ENCODE measurements at places on chromosomes 1 and 21.

DNA sequence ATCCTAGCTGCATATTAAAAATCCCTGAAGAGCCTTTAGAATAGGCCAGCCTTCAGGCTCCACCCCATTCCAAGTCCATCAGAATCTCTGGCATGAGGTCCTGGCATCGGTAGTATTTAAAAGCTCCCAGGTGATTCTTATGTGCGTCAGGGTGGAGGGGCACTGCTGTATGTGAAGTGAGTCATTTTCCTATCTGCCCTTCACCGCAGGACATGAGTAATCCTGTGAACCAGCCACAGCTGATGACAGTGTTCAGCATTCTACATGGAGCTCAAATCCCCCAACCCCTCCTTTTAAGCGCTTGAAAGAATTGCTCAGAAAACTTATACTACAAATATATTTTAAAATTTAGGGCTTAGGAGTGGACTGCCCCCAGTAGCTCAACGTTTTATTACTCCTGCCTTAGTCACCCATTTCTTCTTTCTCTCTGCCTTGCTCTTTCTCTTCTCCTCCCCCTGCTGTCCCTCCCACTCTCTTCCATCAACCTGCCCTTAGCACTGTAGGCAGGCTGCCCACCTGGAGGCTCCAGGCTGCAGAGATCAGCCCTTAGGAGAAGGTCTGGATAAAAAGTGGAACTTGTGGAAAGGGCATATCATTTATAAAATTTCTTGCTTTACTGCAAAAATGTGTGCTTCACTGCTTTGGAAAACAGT lies 73.8 kb upstream of the ZNF281 start:
- no peak for DNase-seq

- no peak for DNase-seq
Observed at GRCh38 chr1:176243746-176244145, 36.7 kb upstream of the COP1 start.

- no peak for DNase-seq
Observed at GRCh38 chr1:101496109-101496508, 259.3 kb downstream of the S1PR1 start.

DNA sequence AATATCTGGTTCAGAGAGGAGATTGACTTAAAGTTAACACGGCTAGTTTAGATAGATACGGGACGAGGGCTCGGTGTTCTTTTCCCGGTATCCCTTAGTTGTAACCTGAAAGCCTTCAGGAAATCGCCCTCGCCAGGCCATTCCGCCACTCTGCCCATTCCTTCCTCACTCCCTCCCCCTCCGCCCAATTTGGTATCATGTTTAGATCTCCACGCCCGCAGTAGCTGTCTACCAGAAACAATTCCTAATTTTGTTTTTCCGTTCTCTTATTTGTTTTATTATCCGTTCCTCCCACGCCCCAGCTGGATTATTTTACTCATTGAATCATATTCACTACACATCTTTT lies 685 bp upstream of the VAMP4 start:
- no peak for DNase-seq

DNA sequence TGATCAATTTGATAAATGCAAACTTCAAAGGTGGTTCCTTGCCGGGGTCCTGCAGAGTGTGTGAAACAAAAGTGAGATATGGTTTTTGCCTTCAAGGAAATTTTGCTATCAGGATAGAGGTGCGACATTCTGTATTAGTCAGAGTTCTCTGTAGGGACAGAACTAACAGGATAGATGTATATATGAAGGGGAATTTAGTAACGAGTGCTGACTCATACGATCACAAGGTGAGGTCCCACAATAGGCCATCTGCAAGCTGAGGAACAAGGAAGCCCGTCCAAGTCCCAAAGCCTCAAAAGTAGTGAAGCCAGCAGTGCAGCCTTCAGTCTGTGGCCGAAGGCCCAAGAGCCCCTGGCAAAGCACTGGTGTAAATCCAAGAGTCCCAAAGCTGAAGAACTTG lies 157.0 kb downstream of the RYR2 start:
- no peak for DNase-seq

GRCh38 chr1:8879922-8880676 lies 1.6 kb upstream of the ENO1 start:
- no peak for DNase-seq

DNA sequence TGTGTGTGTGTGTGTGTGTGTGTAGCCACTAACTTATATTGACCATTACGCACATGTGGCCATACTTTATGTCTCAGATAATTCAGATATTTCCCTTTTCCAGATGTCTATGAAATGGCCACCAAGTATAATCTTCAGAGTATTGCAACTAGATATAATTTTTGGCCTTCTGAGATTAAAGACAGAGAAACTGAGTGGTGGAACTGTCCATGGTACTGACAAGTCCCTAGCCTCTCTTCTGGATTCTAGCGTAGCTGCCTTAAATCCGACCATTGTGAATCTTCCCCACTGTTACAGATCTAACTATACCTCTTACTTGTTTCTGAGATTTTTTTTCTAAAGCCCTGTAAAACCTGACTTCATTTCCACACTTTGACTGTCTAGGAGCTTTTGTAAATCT lies 100.0 kb upstream of the SERTAD4 start:
- no peak for DNase-seq

GRCh38 chr1:247441606-247442005 lies 16.3 kb downstream of the OR2B11 start:
- no peak for DNase-seq

DNA sequence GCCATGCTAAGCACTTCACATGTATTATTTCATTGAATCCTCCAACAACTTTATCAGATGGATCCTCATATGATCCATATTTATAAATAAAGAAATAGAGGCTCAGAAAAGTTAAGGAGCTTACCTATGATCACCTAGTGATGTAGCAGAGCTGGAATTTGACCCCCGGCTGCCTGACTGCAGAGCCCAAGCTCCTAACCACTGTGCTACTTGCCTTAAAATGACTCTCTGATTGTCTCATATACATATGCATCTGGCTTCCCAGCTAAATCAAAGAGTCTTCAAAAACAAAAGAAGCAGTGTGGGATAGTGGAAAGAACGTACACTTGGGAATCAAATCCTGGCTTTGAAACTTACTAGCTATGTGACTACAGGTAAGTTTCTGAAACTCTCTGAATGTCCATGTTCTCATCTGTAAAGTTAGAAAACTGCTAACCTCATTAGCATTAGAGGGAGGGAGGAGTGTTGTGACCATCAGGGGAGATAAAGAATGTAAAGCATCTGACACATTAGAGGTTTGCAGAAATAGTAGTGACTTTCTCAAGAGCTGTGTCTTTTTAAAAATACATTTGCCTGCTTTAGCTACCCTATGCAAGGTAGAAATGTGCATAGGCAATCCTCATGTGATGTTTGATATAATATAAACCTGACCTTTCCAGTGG lies 67.2 kb upstream of the BARHL2 start:
- DNase-seq, result no peak

DNA sequence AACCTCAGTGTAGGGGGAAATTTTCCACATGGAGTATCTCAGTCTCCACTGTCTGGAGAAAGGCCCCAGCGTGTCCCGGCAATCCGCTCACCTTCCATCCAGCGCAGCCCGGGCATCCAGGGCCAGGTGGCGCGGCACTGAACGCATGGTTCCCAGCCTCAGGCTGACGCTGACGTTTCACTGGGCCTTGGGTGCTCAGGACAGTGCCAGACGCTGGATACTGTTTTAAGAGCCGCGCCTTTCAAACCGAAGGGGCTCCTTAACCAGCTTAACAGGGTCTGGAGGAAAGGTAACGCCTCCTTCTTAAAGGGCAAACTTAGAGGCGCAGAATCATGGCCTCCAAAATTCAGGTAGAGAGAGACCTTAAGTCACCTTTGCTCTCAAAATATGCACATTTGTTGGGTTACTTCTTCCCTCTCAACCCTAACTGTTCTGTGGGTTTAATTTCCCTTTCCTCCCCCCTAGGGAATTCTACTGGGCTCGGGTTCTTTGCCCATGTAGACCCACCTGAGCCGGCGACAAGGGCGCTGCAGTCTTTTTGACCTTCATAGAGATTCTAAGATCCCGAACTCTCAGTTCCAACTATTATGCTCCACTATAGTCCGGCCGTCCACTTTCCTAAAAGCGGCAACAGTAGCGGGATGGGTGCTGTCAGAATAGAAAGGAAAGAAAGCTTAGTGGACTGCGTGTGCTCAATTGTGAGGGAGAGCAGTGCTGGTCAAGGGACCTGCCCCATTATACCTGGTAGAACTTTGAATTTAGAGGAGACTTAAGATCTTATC lies 3.5 kb upstream of the LHX9 start:
- DNase-seq, result no peak

DNA sequence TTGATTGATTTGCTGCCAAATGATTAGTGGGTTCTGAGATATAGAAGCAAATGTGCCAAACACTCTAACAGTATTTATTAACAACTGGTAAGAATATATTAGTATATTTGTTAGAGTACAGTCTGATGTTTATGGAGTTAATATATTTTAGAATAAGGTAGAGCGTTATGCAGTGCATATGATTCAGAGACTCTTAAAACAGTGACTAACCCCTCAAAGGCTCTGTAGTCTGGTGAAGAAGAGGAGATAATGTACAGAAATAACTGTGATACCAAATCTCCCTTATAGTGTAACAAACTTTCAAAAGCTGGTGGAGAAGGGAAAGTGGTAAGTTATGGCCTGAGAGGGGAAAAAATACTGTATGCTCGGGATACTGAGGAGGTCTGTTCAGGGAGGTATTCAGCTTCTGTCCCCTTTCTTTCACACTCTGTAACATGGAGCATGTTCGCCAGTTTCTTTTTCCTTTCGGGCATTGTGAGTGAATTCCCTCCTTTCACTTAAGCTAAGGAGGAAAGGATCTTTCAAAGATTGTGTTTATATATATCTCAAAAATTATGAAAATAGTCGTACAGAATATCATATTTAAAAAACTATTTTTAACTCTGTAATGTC lies 121.2 kb downstream of the ADGRL2 start:
- DNase-seq, result no peak

DNA sequence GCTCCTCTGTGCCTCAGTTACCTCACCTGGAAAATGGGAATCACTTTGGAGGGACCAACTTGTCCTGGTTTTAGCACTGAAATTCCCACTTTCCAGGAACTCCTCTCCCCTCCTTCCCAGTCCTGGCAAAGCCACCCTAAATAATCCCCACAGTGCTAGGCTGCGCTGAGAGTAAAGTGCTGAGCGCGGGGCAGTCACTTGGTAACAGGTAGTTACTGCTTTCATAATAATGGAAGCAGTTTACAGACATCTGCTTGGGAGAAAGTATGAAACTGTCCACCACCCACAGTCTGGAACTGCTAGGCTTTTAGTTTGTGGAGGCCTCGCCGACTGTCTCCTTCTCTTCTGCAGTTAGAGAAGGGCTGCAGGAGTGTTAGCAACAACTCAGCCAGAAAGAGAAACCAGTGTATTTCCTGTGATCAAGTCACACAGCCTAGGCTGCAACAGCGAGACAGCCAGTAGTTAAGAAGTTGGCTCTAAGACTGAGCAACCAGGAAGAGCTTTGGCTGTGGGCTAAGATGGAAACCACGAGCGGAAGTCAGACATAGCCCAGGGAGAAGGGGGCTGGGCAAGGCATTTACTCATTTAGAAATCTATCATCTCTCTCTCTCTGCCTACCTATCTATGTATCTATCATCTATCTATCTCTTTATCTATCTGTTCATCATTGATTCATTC lies 30.8 kb upstream of the ABCG1 start:
- DNase-seq, result peak; percentile 61

GRCh38 chr1:44775930-44776729 lies 790 bp downstream of the RPS8 start:
- peak; percentile 49 for DNase-seq

GRCh38 chr1:71269818-71270217 lies 189.0 kb upstream of the ZRANB2 start:
- no peak for DNase-seq

DNA sequence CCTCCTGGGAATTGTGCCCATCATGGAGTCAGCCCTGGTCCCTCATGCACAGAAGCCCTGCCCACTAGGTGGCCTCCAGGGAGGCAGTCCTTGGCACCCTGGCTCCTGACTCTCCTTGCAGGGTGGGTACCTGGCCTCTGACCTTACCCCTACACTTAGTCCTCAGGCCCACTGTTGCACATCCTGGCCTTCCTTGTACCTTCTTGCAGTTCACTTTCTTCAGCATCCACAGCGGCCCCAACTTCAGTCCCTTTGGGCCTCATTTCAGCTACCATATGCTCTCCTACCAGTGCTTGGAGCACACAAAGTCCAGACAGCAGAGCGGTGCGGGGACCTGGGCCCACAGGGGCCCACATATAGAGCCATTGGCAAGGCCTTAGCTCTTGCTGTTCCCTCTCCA lies 19.2 kb upstream of the PARP1 start:
- no peak for DNase-seq

DNA sequence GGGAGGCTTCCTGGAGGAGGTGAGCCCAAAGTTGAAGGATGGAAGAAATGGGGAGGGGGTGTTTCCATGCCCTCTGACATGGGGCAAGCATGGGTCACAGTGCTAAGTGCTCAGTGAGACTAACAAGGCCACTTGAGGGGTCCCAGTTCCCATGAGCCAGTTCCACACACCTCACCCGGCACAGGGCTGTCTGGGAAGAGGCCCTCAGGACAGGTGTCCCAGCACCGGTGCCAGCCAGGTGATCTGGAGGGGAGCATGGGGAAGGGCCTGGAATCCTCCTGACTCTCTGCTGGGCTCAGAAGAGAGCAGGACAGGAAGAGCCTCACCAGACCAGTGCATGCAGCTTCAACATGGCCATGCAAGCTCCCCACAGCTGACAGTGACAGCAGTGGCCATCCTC lies 294.7 kb upstream of the VAMP3 start:
- no peak for DNase-seq

DNA sequence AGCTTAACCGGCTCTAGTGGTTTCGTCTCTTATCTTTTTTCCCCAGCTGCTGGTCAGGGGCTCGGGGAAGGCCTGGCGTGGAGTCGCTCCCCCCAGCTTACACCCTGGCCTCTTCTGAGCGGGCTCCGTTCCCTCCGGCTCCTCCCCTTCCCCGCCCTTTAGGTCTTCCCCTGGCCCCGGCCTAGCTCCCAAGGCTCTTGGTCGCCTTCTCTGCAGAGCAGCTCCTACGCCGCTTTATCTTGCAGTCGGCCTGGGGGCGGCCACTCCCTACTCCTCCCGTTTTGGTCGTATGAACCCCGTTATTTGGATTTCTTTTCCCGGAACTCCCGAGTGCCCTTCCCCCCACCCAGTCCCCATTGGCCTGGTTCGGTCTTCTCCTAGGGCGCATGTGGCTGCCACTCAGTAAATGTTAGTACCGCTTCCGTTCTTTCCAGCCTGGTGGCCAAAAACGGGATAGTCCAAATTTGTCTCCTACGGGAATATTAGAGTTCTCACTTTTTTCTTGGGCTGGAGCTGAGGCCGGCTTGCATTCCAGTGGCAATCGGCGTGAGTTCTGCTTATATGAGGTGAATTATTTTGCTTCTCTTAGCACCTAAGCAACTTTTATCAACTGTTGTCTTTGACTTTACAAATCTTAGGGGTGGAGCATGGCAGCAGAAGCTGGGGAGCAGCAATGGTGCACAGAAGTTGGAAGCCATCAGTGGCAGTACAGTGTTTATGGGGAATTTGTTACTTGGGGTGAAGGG lies 467 bp downstream of the THRAP3 start:
- no peak for DNase-seq

GRCh38 chr1:91334856-91335255 lies 69.8 kb downstream of the HFM1 start:
- DNase-seq, result no peak

- DNase-seq, result no peak
Observed at GRCh38 chr1:210686841-210687240, 358.1 kb downstream of the HHAT start.

All from stimulated activated CD8-positive, alpha-beta memory T cell treated with anti-CD3 and anti-CD28 coated beads, Interleukin-12 subunit alpha, Interleukin-12 subunit beta, amount 100 ng/mL, for 4 hours (primary cell).